ENCODE measurements at places on chromosomes 6 and 20. TPM values are rescaled to one million over a fixed set of nuclear protein-coding genes. Genes with fewer than 3 reads are reported as not detected.

GRCh38 chr20:11496380-11496779, 421.3 kb upstream of the BTBD3 start:
- H3K36me3 ChIP-seq: no peaks in the 10 kb centered on the region
- no peak overlapping the region for H3K27ac ChIP-seq
- H3K4me3 ChIP-seq: no peak overlapping the region
- no peak for DNase-seq
- no peaks in the 10 kb centered on the region for H3K4me1 ChIP-seq

PRSS16 gene
- total RNA-seq: 5.0 TPM

IFNGR1 gene
- total RNA-seq: 136 TPM

DNA sequence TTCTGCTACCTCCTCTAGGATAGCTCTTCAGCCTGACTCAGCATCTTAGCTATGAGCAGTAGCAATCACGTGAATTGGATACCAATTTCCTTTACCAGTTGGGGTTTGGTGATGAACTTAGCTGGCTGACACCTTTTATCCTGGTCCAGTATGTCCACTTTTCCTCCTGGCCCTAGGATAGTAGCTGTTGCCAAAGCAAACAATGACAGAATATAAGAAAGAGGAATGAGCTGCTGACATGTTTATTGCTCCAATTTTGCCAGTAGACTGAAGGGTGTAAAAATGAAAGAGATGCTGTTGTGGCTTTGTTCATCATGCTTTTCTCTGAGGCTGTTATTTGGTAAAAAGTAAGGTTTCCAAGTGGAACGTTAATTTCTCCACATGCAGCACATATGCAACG, 168.3 kb upstream of the JAG1 start:
- no peak overlapping the region for H3K4me3 ChIP-seq
- H3K27me3 ChIP-seq: no peaks in the 10 kb centered on the region
- H3K36me3 ChIP-seq: no peaks in the 10 kb centered on the region
- no peaks in the 10 kb centered on the region for H3K4me1 ChIP-seq

ZNF831 gene
- 2.8 TPM for total RNA-seq

DNA sequence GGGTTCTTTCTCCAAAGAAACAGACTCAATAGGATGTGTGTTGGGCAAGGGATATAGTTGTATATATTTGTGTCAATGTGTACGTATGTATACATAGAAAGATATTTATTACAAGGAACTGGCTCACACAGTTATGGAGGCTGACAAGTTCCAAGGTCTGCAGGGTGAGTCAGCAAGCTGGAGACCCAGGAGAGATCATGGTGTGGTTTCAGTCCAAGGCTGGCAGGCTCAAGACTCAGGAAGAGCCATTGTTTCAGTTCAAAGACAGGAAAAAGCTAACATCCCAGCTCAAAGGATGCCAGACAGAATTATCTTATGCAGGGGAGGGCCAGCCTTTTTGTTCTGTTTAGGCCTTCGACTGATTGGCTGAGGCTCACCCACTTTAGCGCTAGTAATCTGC, 89.9 kb upstream of the RALGAPA2 start:
- DNase-seq: no peak
- no peak overlapping the region for H3K27ac ChIP-seq
- H3K4me1 ChIP-seq: no peaks in the 10 kb centered on the region
- H3K27me3 ChIP-seq: no peaks in the 10 kb centered on the region
- H3K4me3 ChIP-seq: no peak overlapping the region
- no peaks in the 10 kb centered on the region for H3K36me3 ChIP-seq

DNA sequence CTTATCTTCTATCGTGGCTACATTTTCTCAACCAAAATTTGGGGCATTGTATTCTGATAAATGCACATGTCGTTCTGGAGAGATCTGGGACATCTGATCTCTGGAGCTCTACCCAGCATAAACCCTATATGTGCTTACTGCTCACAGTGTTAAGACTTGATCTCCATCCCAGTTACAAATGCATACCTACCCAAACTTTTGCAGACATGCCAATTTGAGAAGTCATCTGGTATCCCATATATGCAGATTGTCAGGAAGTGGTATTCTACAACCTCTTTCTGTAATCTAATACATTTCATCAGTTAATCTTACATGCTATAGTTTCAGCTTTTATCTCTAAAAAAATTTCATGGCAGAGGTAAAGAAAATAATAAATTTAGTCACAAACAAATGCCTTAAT, 11.2 kb downstream of the BAG2 start:
- DNase-seq: no peak
- no peaks in the 10 kb centered on the region for H3K27me3 ChIP-seq
- H3K4me3 ChIP-seq: no peak overlapping the region

GRCh38 chr6:105677671-105678475, 275.0 kb upstream of the PREP start:
- H3K27me3 ChIP-seq: no peaks in the 10 kb centered on the region
- no peak overlapping the region for H3K4me3 ChIP-seq

- DNase-seq: no peak
- no peaks in the 10 kb centered on the region for H3K4me1 ChIP-seq
- H3K36me3 ChIP-seq: no peaks in the 10 kb centered on the region
- no peaks in the 10 kb centered on the region for H3K27me3 ChIP-seq
- H3K4me3 ChIP-seq: no peak overlapping the region
These were observed 292.7 kb downstream of the ESR1 start for GRCh38 chr6:152100183-152100618.

- H3K27ac ChIP-seq: no peak overlapping the region
- H3K36me3 ChIP-seq: no peaks in the 10 kb centered on the region
- H3K4me3 ChIP-seq: no peak overlapping the region
These were observed 76.8 kb downstream of the HIVEP2 start for GRCh38 chr6:142867988-142868812.

PTCRA gene
- not detected for total RNA-seq

TDRD6 gene
- total RNA-seq: 0.28 TPM

DNA sequence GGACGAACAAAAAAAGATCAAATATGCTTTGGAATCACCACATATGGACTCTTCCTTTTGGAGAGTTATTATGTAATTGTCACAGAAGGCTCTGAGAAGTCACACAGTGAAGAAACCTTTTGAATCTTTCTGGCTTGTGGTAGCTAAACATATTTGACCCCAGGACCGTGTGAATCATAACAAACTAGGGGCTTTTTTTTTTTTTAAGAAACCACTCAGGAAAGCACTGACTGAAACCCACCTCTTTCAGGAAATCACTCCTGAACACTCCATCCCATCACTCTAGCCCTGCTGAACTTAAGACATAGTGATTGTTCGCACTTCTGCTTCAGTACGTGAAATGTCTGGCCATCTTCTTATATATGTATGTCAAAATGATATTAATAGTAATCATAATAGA, 495.9 kb upstream of the ARID1B start:
- no peaks in the 10 kb centered on the region for H3K27me3 ChIP-seq
- H3K36me3 ChIP-seq: no peaks in the 10 kb centered on the region
- H3K4me3 ChIP-seq: no peak overlapping the region
- no peak overlapping the region for H3K27ac ChIP-seq
- no peak for DNase-seq
- H3K4me1 ChIP-seq: no peaks in the 10 kb centered on the region

HDGFL1 gene
- not detected for total RNA-seq

DNA sequence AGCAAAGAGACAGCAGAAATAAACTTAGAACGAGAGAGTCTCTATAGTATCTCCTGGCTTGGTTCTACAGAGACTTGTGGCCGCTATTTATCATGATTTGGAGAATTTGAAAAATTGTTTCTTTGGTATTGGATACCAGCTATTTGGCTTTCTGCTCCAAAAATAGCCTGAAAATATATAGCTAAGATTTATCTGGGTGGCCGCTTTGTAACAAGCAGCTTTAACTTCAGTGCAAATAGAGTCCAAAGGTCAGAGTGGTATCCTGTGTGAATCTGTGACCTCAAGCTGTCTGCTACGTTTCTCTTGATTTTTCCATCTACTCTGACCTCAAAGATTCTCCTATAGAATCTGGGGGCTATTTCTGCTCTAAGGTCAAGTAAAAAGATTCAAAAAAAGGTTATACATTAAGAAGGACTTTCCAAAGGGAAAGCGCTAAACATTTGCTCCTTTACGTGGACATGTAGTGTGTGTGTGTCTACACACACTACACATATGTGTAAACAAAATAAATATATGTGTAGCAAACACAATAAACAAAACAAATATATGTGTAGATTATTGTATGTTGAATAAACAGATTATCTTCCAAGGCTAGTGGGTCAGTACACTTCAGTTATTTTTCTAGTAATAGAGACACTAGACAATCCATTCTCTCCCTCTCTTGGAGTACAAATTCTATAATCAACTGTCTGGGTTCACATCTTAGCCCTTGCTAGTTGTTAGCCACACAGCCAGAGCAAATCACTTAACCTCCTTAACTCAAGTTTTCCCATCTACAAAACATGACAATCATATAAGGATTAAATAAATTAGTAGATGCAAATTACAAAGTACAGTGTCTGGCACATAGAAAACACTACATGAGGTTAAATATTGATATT, 40.8 kb downstream of the CHD6 start:
- H3K4me3 ChIP-seq: no peak overlapping the region
- DNase-seq: no peak
- H3K36me3 ChIP-seq: no peaks in the 10 kb centered on the region
- H3K27me3 ChIP-seq: no peaks in the 10 kb centered on the region
- H3K4me1 ChIP-seq: no peaks in the 10 kb centered on the region

DNA sequence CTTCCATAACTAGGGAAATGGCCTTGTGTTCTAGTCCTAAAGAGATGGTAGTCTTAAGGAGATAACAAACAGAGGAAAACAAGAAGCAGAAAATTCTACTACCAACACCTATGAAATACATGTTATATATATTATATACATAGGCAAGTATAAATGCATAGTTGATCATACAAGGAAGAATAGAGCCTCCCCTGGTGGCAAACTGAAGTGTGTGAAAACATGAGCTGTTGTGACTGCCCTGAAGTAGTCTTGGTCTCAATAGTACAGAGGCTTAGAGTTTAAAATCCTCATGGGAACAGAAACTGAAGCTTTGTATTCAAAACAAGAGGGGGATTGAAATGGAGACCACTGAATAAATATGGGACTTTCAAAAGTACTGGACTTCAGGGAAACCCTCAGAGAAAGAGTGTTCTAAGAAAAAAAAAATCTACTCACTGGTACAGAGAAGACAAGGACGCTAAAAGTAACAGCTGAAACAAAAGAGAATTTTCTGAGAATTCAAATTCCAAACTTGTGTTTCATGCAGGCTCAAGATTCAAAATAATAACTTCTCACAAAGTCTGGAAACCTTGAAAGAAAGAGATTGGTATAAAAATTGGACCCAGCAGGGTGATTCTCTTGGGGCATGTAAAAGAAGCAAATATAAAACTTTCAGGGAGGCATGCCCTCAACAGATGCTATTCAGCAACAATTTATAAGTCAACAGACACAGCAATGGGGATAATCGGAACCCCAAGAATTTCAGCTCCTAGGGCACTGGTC, 59.7 kb upstream of the SAMD3 start:
- H3K4me1 ChIP-seq: no peaks in the 10 kb centered on the region
- no peaks in the 10 kb centered on the region for H3K27me3 ChIP-seq
- H3K4me3 ChIP-seq: no peak overlapping the region
- no peak overlapping the region for H3K27ac ChIP-seq
- no peaks in the 10 kb centered on the region for H3K36me3 ChIP-seq
- DNase-seq: no peak

- peak overlapping the region; percentile 44 for H3K27ac ChIP-seq
- DNase-seq: no peak
- H3K36me3 ChIP-seq: no peaks in the 10 kb centered on the region
- H3K27me3 ChIP-seq: no peaks in the 10 kb centered on the region
These were observed 244.4 kb downstream of the GMPR start for GRCh38 chr6:16482702-16483314.

OPN5 gene
- not detected for total RNA-seq

- no peak overlapping the region for H3K27ac ChIP-seq
- no peaks in the 10 kb centered on the region for H3K36me3 ChIP-seq
- H3K4me3 ChIP-seq: no peak overlapping the region
- no peak for DNase-seq
These were observed 19.4 kb upstream of the TFAP2A start for GRCh38 chr6:10434235-10434634.

GRCh38 chr20:9262653-9263194, 193.8 kb downstream of the PLCB4 start:
- H3K27me3 ChIP-seq: no peaks in the 10 kb centered on the region
- no peaks in the 10 kb centered on the region for H3K36me3 ChIP-seq
- no peak overlapping the region for H3K27ac ChIP-seq
- DNase-seq: no peak
- H3K4me3 ChIP-seq: no peak overlapping the region
- H3K4me1 ChIP-seq: no peaks in the 10 kb centered on the region

DNA sequence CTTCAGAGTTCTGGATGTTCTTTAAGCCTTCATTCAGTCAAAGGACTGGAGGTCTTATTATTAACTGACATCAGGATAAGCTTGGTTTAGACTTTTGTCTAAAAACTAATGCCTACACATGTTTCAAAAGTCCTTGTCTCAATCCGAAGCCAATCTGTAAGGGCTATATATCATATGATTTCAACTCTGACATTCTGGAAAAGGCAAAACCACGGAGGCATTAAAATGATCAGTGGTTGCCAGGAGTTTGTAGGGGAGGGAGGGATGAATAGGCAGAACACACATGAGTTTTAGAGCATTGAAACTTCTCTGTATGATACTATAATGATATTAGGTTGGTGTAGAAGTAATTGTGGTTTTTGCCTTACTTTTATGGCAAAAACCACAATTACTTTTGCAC, 1285.8 kb upstream of the CITED2 start:
- no peaks in the 10 kb centered on the region for H3K27me3 ChIP-seq
- no peaks in the 10 kb centered on the region for H3K4me1 ChIP-seq
- DNase-seq: no peak
- no peaks in the 10 kb centered on the region for H3K36me3 ChIP-seq

APCDD1L gene
- not detected for total RNA-seq

DNA sequence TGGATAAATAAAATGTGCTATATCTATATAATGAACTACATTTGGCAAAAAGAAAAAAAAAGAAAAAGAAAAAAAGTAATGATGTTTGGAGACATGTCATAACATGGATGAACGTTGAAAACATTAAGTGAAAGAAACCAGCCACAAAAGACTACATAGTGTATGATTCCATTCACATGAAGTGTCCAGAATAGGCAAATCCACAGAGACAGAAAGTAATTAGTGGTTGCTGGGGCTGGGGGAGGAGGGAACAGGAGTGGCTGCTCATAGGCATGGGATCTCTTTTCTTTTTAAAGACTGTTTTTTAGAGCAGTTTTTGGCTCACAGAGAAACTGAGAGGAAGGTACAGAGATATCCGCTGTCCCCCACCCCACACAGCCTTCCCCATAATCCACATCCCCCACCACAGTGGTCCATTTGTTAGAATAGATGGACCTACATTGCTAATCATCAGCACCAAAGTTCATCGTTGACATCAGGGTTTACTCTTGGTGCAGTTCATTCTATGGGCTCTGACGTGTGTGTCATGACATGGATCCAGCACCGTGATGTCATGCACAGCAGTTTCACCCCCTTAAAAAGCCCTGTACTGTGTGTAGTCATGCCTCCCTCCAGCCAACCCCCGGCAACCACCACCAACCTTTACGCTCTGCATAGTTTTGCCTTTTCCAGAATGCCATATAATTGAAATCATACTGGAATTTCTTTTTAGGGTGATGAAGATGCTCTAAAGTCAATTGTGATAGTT, 240.9 kb upstream of the RREB1 start:
- no peak overlapping the region for H3K4me3 ChIP-seq
- no peak overlapping the region for H3K27ac ChIP-seq
- no peaks in the 10 kb centered on the region for H3K36me3 ChIP-seq
- DNase-seq: no peak
- no peaks in the 10 kb centered on the region for H3K4me1 ChIP-seq

CCR6 gene
- 0.67 TPM for total RNA-seq

- no peaks in the 10 kb centered on the region for H3K36me3 ChIP-seq
- no peaks in the 10 kb centered on the region for H3K4me1 ChIP-seq
- no peak for DNase-seq
- H3K27ac ChIP-seq: no peak overlapping the region
- no peaks in the 10 kb centered on the region for H3K27me3 ChIP-seq
- no peak overlapping the region for H3K4me3 ChIP-seq
These were observed 13.8 kb downstream of the SPINT4 start for GRCh38 chr20:45735988-45736387.

ADNP gene
- 52.9 TPM for total RNA-seq

ASIP gene
- total RNA-seq: not detected

Measured in Peyer's patch (tissue), 4 donors.